Smooth muscle cell of the brain vasculature (primary cell): ENCODE measurements at places on chromosomes 7 and 10.

DNA sequence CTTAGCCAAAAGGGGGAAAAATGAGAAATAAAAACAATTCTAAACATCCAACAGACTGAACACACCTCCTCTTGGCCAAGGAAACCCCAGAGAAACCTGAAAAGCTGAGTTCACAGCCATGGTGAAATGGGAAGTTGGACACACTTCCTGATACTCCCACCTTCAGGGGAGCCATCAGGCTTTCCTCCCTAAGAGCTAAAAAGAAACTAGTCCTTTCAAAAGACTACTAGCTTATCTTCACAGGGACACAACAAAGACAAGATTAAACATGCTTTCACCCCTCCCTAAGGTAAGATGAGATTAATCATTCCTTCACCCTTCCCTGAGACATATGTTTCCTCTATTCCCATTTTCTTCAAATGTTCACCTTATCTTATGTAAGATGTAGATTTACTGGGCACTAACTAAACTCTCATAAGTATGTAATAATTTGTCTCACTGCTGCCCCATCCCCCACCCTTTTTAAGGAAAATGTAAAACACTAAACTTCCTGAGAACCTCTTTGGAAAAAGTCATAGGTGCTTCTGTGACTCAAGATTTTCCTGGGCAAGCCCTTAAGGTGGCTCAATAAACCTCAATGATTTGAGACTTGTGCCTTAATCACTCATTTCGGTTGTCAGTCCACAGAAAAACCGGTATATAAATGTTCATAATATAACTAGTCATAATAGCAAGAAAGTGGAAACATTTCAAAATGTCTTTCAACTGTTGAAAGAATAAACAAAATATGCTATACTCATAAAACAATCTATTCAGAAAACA, 40.5 kb downstream of the HTR7 start:
- DNase-seq: no peak

DNA sequence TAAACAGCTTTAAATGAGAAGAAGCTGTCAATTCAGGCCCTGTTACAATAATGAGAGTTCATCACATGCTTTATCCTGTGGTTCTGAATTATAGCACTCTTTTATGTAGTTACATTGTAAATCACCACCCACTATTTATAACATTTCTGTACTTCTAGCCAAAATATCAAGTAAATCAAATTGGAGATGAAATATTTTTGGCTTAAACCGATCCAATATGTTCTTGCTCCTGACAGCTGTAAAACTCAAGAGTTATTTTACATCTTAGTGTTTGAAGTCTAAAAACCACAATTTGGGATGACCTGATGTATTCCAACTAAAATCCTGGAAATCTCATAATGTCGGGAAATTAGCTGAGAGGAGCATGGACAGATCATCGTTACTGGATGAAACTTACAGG, 371.2 kb upstream of the LRRN3 start:
- DNase-seq: no peak

- DNase-seq: no peak
Observed at GRCh38 chr10:6780008-6780677, 200.1 kb upstream of the PRKCQ start.

DNA sequence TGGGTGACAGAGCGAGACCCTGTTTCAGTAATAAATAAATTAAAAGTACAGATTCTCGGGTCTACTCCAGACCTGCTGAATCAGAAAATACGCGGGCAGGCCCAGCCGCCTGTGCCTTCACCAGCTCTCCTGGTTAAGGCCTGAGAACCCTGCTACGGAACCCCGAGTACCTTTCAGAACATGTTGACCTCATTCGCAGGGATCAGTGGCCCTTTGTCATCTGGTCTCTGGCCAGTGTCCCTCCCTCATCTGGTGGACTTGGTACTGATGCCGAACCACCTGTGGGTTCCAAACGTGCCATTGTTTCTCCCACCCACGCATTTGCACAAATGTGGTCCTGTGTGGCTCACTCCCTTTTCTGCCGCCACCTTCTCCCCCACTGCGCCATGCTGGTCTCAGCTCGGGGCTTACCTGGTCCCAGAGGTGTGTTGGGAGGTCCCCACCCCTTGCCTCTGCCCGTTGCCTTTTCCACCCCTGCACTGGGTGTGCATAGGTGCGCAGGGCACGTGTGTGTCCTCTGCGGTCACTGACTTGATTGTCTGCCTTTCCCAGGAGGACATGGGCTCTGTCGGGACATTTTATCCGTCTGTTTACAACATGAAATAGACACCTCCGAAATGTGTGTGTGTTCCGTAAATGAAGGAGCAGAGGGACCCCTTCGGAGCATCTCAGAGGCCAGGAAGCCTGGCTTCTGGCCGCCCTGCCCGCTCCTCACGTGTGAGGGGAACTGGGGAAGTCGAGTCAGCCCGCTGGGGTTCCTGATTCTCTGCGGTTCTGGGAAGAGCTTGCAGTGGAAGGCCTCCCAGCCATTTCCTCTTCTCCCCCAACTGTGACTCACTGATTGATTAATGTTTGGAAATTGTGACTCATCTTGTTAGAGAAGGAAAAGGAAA, 135.2 kb downstream of the CUX1 start:
- DNase-seq: no peak

DNA sequence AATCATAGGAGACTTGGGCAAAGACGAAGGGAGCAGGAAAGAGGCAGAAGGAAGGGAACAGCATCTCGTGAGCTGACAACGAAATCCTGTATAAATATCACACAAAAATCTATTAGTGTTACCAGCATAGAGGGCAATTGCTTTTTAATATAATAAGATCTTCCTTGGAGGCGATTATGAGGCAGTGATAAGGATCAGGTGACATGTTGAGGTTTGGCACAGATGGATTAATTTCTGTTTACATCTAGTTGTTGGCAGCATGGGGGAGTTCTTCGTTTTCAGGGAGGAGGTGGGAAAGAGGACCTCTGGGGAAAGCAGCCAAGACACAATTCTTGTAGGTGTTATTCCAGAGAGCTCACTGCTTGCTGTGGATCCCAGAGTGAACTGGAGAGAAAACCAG, 163.8 kb downstream of the PLXNA4 start:
- no peak for DNase-seq

DNA sequence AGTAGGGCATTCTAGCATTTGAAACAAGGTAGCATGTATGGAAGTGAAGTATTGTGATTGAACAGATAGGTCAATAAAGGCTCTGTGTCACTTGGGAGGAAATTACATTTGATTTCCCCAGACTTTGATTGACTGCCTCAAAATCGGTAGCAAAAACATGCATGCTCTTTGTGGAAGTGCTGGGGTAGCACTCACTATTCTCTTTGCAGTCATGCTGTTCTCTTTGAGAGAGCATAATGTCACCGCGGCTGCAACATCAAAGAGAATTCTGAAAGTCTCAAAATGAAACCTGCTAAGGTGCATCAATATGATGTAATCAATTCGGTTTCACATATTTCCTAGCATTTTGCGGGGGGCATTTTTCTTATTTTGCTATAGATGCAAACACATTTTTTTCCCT, 64.2 kb downstream of the ARMC3 start:
- no peak for DNase-seq

- DNase-seq: no peak
Observed at GRCh38 chr10:26269754-26270153, 53.2 kb downstream of the GAD2 start.

DNA sequence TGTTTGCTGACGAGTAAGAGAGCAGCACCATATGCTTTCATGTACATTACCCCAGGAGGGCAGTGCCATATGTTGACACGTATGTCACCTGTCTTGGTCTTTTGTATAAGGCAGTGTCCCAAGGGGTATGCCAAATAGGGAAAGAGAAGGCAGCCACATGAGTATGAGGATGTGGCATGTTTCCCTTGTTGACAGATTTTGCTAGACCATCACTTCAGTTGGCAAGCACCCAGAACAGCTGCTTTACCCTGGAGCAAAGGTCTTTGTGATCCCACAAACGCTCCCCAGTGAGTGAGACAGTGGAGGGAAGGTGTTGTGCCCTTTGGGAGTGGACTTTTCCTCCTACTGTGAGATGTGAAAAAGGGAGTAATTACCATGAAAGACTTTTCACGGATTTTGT, 350.1 kb downstream of the ETV1 start:
- no peak for DNase-seq

DNA sequence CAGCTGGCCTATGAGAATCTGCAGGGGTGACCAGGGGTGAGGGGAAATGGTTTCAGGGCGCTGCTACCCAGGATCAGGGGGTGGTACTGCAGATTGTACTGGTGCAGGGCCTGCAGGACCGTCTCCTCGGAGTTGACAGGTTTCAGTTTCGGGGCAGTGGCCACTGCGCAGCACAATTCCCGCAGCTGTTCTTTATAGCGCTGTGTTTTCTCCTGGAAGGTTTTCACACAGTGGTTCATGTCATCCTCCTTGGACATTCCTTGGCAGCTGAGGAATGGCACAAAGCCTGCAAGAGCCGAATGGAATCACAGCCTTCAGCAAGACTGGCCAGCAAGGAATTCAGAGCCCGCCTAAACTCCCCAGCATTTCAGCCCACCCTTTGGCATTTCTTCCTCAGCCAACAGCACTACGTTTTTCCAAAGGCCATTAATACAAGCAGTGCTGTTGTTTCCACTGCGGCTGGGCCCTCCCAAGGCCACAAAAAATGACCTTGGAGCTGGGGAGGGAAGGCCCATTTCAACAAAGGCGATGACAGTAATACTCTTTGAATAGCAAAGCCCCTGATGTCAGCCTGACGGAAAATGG, 44.9 kb downstream of the PNLIPRP2 start:
- no peak for DNase-seq

GRCh38 chr7:155763122-155763521, 49.1 kb downstream of the SHH start:
- peak; percentile 58 for DNase-seq

DNA sequence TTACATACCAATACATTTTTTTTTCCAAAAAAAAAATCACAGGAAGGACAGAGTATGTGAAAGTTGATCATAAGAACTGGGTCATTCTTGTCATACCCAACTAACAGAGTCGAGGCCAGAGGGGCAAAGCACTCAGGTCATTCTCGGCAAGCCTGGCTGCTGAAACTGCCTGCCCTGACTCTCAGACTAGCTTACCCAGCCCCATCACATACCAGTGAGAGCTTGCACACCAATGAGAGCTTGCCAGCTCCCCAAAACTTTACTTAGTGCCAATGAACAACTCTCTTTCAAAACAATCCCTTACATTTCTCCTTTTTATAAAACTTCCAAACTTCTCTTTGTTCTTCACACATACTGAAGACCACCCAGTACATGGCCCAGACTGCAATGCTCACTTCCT, 48.9 kb downstream of the VOPP1 start:
- no peak for DNase-seq

DNA sequence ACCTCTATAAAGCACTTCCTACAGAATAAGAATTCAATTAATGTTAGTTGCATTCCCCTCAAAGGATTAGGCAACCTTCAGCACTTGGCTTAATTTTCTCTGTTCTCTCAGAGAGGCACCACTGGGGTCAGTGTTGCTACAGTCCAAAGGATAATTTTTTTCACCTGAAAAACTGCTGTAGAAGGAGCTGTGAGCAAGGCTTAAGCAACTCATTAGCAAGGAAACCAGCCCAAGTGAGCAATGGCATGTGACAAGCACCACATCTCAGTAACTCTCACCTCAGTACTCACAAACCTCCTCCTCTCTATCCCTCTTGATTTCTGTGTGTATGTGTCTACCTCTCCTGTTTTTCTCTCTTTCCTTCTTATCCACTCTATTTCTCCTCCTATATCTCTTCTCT, 55.9 kb downstream of the DGKI start:
- DNase-seq: no peak

DNA sequence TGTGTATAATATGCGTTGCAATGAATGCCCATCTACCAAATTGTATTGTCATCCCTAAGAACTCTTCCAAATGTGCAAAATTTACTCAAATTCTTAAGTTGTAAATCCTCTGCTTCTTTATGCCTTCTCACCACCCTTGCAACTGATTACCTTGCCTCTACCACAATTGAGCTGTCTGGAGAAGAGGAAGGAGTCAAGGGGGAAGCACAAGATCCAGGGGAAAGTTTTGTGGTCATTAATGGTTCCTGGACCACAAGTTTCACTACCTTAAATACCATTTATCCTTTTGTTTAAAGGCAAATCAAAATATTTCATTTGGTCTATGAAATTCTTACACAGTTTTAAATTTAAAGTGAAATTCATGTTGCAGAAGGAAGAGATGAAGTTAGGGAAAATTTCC, 16.7 kb downstream of the CRPPA start:
- DNase-seq: no peak

GRCh38 chr10:100045592-100045991, 35.8 kb upstream of the DNMBP start:
- DNase-seq: no peak

DNA sequence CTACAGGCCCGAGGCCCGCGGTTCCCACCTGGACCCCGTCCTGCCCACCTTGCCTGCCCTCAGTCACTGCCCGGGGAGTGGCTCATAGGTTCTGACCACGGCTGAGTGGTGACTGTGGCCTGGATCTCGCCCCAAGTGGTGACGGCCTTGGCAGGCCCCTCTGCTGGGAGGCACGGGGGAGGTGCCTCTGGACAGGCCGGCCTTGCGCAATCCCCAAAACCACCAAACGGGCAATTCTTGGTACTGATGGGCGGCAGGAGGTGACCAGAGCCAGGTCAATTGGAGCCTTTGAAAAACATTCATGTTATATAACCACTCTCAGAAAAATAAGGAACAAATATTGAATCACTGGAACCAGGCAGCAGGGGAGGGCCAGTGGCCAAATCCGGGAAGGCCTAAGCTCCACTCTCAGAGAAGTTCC, 83.4 kb downstream of the PRKAG2 start:
- no peak for DNase-seq

GRCh38 chr10:133127291-133128125, 32.5 kb upstream of the KNDC1 start:
- no peak for DNase-seq

DNA sequence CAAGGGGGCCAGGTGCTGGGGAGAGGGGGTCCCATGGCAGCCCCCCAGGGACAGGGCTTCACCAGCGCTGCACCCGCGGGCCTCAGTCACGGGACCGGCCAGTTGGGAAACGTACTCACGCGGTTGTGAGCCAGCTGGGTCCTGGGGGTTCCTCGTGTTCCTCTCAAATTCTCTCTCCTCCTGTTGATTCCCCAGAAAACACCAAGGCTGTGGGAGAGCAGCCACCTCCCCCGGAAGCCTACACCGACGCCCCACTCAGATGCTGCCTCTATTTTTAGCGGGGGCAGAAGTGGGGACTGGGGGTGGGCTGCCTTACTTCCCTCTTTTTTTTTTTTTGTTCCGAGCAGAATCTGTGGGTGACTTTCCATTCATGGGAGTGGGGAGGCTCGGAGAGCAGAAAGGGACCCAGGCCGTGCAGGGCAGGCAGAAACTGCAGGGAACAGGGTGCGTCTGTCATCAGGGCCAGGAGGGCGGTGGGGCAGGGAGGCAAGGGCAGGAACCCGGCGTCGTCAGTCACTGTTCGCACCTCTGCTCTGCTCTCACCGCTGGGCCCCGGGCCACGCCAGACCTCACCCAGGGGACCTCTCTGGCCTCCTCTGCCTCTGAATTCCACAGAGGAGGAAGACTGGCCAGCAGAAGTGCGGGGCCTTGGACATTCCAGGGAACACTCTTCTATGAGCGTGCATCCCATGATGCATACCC, 63.1 kb downstream of the CARD11 start:
- DNase-seq: no peak

DNA sequence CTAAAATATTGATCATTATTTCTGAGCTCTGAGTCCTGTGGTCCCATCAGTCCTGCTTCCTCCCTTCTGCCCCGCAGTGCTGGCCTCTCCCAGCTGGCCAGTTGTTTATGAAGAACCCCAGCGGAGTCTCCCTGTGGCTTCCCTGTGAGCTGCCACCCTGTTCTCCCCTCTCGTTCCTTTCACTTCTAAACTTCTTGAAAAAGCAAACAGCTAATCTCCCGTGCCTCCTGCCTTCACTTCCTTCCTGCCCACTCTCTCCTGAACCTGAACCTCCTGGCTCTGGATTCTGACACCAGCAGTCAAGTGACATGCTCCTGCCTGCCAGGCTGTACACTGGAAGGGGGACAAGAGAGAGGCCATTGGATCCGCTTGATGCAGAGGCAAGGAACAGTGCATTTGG, 63.7 kb upstream of the ZPBP start:
- no peak for DNase-seq
